ENCODE measurements at places on chromosomes 13 and 19.

GRCh38 chr19:10219678-10220077 is 11.5 kb downstream of the S1PR2 start:
- DNase-seq, result no peak

GRCh38 chr19:30690935-30691818 is 319.0 kb downstream of the ZNF536 start:
- DNase-seq, result no peak

- no peak for DNase-seq
Measured at GRCh38 chr19:18682807-18683108, 722 bp upstream of the CRTC1 start.

- DNase-seq, result no peak
Measured at GRCh38 chr19:54444737-54445136, 4.3 kb upstream of the LENG8 start.

DNA sequence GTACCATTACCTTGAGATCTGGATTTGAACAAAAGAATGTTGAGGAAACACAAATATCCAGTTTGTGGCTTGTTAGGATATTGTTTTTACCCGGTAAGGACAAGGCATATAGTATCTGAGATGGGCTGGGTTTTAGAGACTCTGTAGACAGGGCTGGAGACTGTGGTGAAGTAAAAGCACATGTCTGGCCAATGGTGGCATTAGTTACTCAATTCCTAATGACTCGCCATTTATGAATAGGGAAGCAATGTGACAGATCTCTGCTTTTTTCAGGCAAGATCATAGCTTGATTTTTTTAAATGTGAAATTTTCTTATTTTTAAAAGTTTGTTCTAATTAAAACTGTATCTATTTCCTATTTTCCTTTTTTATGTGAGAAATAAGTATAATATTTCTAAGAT is 371.1 kb upstream of the SPRY2 start:
- DNase-seq, result no peak

- no peak for DNase-seq
Measured at GRCh38 chr13:71801781-71802180, 65.2 kb downstream of the DACH1 start.

- no peak for DNase-seq
Measured at GRCh38 chr19:23436944-23437343, 41.7 kb upstream of the ZNF91 start.

DNA sequence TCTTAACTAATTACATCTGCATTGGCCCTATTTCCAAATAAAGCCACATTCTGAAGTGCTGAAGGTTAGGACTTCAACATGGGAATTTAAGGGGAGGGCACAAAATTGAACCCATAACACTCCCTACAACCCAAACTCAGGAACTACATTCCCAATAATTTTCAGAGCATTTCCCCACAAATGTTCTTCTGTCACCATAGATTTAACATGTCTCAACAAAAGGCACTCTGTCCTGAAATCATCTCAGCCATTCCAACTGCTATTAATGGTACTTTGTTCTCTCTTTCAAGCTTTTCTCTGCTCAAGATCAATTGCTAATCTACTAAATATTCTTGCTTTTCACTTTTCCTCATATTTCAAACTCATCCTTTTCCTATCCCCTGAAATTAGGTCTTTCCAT is 74.0 kb upstream of the SOX1 start:
- DNase-seq, result no peak

- no peak for DNase-seq
Measured at GRCh38 chr13:111247552-111247951, 72.9 kb upstream of the TEX29 start.

GRCh38 chr13:25860862-25861261 is 191.0 kb downstream of the SHISA2 start:
- DNase-seq, result no peak

DNA sequence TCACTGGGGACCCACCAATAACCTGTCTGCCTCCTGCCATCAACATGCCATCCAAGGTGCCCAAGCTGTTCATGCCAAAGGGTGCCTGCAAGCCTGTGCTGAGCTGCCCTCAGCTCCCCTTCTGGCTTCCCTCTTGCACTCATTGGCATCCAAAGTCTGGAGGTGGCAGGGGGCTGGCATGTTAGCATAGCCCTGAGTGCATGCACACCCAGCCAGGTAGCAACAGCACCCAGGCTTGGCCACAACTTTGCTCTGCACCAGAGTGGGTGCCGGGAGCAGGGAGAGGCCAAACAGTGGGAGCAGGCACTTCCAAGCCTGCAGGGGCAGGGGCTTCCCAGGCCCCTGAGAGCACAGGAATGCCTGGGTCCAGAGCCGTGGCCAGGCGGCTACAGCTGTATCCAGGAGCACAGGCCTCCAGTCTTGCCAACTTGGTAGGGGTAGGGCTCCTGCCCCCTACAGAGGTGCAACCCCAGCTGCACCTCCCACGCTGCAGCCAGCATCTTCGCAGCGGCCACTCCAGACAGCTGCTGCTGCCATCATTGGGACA is 26.1 kb upstream of the TBC1D4 start:
- DNase-seq, result no peak

DNA sequence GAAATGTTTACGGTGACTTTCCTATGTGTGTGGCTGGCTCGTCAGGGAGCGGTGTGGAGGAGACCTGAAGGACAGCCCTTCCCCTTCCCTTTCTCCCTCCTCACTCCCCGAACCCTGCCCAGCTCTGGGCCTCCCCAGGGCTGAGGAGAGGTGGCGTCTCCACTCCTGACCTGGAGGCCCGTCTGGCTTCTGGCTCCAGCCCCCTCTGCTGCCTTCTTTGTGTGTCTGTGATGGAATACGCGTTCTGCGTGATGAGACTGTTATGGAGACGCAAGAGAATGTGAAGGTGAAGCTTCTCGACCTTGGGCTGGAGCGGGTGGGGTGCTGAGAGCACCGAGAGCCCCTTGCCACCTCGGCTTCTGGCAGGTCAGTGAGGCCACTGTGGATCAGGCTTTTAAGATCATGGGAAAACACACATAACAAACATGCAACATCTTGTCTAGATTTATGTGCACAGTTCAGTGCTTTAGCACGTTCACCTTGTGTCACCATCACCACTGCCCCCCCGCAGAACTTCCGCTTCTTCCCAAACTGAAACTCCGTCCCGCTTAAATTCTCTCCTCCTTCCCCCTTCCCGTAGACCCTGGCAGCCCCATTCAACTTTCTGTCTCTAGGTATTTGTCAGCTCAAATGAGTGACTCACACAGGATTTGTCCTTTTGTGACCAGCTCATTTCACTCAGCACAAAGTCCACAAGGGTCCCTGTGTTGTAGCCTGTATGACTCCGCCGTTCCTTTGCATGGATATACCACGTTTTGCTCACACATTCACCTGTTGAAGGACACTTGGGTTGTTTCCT is 24.7 kb downstream of the ATP11A start:
- no peak for DNase-seq

DNA sequence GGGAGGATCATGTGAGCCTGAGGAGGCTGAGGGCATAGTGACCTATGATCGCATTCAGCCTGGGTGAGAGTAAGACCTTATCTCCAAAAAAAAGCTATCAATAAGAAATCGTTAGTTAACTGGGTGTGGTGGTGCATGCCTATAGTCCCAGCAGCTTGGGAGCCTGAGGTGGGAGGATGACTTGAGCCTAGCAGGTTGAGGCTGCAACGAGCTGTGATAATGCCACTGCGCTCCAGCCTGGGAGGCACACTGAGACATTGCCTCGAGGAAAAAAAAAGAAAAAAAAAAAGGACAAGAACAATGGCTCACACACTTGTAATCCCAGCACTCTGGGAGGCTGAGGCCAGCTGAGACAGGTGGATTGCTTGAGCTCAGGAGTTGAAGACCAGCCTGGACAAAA is 16.2 kb downstream of the PSPC1 start:
- DNase-seq, result no peak

GRCh38 chr13:90416519-90416918 is 931.0 kb upstream of the MIR17HG start:
- no peak for DNase-seq

GRCh38 chr13:44111701-44112100 is 232.0 kb downstream of the LACC1 start:
- DNase-seq, result no peak

DNA sequence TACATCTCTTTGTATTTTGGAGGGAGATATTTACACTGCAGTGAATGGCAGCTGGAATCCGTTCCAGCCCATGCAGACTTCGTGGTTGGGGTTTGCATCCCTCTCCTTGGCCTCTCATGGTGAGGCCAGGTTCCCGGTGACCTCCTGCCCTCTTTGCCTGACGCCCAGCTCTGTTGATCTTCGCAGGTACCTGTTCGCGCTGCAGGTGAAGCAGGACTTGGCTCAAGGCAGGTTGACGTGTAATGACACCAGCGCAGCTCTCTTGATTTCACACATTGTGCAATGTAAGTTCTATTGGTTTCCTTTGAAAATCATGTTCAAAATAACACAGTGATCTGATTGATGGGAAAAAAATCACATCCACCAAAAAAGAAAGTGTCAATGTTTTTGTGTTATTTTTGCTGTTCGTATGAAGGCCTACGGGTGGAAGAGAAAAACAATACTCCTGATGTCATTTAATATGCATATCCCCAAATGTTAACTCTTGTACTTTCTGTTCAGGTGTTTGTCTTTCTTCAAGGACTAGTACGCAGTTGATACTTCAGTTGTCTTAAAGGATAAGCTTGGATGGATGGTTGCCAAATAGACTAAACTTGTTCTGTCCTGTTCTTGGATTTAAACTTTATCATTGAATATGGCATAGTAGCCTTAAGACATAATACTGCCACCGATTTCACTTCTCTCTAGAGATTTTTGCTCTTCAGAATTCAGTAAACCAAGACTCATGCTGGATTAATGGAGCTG is 199.1 kb downstream of the STK24 start:
- DNase-seq, result no peak

DNA sequence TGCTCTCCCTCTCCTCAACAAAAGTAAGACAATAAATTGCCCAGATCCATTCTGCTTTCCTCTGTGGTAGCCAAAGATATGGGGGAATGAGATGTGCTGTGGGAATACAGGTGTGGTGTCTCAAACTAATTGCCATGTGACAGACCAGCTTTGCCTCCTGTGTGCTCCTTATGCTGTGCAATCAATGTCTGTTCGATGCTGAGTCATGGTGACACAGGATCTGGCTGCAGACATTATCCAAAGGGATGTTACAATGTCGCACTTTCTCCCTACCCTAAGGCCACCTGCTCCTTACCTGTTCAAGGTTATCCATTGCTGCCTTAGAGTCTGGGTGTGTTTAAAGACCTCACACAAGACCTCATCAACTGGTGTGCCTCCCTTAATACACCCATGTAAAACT is 32.5 kb downstream of the FGF14 start:
- no peak for DNase-seq

DNA sequence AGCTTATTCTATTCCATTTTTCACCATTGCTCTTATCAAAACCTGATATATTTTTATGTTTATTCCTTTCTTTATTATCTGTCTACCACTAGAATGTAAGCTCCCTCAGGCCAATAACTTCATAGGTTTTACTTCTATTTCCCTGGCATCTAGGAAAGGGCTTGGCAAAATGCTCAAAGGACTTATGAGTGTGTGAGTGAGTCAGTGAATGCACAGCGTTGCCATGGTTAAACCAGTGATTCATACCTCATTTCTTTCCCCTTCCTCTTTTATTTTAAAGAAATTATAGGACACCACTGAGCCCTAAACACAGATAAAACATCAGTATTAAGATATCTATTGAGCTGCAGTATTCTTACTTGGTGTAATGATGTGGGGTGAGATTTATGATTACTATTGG is 162.1 kb downstream of the GPC6 start:
- no peak for DNase-seq

DNA sequence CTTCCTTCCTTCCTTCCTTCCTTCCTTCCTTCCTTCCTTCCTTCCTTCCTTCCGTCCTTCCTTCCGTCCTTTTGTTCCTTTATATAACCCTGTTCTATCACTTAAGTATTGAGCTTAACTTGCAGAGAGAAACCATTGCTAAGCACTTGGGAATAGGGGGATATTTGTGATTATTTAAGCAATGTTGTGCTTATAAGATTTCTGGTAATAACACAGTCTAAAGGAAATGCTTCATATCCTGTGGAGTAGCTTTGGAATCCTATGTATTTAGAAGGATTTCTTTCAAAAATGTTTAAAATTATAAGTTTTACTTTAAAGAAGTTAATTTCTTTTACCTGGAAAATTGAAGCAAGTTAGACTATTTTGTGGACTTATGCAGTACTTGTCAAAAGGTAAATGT is 209.8 kb downstream of the PCCA start:
- no peak for DNase-seq

DNA sequence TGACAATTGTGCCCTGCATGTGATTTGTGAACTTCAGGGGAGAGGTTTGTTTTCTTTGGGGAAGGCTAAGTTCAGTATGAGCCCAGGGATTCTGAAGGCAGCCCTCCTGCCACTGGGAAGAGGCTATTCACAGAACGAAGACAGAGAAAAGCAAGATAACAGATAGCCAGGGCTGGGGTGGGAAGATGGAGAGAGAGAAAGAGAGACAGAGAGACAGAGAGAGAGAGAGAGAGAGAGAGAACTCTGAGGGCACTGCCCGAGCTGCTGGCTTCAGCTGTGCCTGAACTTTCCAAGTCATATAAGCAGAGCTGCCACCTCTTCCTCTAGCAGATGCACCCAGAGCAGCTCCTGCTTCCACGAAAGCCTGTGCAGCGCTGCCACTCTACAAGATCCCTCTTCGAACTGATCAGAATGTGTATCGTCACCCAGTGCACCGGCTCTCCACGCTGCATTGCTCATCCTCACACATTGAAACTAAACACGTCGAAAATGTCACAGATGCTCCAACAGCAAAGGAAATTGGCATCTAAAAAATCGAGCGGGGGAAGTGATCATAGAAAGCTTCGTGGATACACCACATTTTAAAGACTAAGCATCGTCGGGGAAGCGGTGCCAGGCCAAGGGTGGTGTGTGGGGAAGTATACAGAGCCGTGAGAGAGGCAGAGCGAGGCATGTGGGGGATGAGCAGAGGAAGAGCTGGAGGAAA is 81.8 kb upstream of the SIAH3 start:
- no peak for DNase-seq

DNA sequence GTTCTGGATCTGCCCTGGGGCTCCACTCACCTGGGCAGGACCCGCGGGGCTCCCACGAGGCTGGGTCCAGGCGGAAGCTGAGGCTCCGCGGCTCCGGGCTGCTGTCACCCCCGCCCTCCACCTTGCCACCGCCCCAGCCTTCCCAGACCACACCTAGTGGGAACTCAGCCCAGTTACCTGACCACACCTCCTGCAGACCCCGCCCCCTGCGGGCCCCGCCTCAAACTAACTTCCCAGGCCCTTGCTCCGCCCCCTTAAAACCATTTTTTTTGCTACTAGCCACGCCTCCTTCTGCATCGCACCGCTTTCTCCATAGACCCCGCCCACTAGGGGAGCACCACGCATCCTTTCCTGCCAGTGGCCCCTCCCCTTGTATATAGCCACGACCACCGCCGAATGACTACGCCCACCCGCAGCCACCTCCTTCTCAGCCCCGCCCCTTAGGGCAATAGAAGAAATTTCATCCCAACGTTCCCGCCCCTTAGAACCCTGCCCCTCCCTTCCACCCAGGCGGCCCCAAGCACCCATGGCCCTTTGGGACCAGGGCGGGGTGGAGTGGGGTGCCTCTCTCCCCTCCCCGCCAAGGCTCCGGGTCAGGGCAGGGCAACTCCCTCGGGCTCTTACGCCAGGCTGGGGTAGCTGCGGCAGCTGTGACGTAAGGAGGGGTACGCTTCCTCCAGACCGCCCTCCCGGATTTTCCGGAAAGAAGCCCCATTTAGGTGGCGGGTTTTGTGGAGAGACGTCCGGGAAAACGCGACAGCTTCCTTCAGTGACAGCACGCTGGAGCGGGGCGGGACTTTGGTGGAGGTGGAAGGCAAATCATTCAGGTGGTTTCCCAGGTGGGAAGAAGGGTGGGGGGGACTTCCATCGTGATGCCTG is at the start of gene SH2D3A:
TSS of gene SH2D3A (minus strand) at position 79 of the 879 bp plus-strand sequence. CDS start 3,687 bp downstream, outside the sequence.
- DNase-seq, result no peak

All from amygdala (tissue), 56 donors.